ENCODE measurements at places on chromosomes 11 and 22.

DNA sequence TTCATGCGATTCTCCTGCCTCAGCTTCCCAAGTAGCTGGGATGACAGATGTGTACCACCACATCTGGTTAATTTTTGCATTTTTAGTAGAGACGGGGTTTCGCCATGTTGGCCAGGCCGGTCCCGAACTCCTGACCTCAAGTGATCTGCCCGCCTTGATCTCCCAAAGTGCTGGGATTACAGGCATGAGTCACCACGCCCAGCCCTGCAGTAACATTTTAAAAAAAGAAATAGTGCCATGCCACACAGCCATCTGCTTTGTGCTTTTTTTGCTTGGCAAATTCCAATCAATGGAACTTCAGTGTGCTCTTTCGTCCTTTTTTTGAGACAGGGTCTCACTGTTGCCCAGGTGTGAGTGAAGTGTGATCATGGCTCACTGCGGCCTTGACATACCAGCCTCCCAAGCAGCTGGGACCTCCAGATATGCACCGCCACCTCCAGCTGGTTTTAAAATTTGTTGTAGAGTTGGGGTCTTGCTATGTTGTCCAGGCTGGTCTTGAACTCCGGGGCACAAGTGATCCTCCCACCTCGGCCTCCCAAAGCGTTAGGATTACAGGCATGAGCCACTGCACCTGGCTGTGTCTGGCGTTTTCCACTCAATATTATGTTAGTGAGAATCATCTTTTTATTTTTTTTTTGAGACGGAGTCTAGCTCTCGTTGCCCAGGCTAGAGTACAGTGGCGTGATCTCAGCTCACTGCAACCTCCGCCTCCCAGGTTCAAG is 1.8 kb upstream of the CHADL start:
- DNase-seq, result no peak

GRCh38 chr22:21796863-21797262 is 61.3 kb upstream of the YPEL1 start:
- DNase-seq, result no peak

GRCh38 chr22:37824674-37825641 is 1.8 kb downstream of the GALR3 start:
- DNase-seq, result no peak

GRCh38 chr11:125987066-125987641 is 41.3 kb downstream of the VSIG10L2 start:
- DNase-seq, result no peak

DNA sequence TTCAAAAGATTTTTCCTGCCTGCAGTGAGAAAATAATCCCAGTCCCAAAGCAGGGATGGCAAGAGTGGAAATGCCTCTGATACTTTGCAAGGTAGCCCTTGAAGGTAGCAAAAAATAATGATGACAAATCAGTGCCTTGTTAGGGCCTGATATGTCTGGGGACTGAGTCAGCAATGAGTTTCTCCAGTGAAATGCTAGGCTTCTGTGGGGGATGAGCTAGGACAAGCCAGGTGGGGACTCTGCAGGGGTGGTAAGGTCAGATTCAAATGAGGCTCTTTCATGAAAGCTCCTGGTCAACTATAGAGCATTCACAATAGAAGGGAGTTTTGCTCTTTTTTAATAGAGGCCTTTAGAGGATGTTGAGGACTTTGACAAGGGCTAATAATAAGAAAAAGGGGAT is 77.7 kb downstream of the ME3 start:
- DNase-seq, result no peak

GRCh38 chr11:67384851-67385366 is 6.9 kb upstream of the RAD9A start:
- DNase-seq, result no peak

- no peak for DNase-seq
Measured at GRCh38 chr11:12271826-12272366, 105.5 kb upstream of the PARVA start.

DNA sequence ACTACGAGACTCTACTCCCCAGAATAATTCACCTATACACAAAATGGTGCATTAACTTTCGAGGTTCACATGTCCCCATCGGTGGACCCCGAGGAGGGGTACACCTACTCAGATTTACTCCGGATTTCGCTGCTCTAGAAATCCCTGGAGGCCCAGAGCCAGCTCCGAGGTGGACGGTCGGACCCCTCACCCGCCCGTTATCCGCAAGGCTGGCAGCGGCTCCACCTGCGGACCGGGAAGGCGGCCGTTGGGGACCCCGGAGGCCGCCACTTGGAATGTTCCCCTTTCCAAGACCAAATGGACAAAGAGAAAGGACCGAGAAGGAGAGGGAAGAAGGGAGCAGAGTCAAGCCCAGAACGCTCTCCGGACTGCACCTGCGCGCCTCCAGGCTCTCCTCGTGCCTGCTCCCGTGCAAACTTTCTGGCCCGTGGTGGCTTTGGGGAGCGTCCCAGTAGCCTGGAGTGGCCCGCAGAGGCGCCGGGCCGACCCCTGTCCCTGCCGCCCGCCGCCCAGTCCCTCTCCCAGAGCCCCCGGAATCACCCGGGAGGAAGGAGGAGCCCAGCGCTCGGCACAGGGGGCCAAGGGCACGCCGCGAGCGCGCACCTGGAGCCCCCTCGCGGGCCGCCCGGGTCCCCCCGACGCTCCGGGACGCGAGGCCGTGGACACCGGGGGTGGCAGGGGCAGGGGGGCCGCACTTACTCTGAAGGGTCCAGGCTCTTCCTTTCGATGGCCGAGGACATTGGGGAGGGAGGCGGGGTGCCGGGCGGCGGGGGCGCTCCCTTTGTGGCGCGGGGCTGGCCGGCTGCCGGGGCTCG is 23.0 kb downstream of the LMO2 start:
- DNase-seq, result no peak

- DNase-seq, result no peak
Measured at GRCh38 chr11:133945087-133945974, 11.4 kb downstream of the IGSF9B start.

DNA sequence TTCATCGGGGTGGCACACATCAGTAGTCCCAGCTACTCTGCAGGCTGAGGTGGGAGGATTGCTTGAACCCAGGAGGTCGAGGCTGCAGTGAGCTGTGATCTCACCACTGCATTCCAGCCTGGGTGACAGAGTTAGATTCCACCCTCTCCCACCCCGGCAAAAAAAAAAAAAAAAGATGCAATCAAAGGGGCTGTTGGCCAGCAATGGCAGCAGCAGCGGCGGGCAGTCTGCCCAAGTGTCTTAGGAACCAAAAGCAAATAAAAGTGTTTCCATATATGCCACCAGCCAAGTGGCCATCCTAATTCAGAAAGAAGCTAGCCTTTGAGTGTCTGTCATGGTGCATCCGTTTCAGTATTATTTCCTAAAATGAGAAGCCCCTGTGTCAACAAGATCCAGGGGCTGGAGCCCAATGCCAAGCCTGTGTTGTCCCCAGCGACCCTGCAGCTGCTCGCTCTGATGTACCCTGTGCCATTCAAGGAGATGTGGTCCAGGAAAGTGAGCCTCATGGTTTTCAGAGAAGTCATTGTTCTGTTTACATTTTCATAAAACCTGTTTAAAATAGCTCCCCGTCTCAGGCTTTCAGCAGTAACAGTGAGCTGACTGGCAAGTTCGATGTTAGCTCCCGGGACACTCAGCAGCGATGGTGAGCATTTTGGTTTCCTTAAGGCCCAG is 12.5 kb downstream of the CDPF1 start:
- DNase-seq, result no peak

DNA sequence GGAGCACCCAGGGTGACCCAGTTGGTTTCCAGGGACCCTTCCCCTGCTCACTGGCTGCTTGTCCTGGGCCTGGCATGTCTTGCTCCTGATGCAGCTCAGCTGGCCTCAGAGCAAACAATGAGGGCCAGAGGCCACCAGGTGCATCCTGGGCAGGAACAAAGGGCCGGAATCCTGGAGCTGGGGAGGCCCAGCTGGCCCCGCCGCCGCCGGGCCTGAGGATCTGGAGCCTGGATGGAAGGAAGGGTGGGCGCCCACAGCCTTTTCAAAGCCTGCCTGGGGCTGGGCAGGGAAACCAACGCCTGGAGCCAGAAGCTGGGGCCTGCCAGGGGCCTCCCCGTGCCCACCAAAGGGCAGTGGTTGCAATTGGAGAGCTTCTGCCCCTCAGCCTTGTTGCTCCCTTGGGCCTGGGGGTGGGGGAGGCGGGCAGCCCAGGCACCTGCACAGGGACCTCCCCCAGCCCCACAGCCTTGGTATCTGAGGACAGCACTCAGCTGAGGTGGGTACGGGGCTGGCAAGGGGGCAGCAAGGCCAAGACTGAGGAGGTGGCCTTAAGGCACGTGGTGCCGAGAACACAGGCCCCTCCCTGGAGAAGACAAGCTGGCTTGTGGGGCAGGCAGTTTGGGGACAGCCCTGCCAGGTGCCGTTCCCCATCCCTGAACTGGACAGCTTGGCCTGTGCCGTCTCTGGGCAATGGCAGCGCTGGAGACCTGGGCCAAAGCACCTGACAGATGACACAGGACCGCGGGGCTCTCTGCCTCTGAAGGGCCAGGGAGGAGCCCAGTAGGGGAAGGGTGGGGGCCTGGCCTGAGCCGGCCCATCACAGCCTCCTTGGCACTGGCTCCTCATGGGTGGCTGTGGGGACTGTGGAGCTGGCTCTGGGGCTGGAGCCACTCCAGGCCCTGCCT is 7.1 kb upstream of the ADORA2A start:
- DNase-seq, result no peak

DNA sequence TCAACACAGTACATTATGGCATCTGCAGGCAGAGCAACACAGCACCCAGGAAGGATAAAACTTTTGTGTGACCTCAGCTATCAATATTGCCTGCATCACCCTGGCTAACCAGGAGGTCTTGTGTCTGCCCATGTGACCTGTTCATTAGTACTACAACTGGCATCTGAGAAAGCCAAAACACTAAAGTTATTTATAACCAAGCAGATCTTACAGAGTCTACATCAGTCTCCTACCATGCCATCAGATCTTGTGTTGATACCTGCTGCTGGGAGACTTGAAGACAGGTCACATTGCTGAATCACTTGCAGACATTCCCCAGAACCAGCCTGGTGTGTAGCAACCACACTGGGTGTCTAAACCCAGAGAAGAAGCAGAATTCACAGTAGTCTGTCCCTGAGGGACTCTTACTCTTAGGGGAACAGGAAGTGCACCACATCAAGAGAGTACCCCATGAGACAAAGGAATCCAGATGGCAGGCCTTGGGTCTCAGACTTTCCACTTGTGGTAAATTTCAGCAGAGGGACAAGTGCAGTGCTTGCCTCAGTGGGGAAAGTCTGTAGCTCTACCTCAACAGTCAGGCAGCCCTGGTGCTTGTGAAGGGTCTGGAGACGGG is 7.0 kb downstream of the OR9G1 start:
- no peak for DNase-seq

Measured in stimulated activated CD8-positive, alpha-beta memory T cell treated with anti-CD3 and anti-CD28 coated beads, Interleukin-4, amount 100 ng/mL, for 1 hour (primary cell).